Stimulated activated CD8-positive, alpha-beta memory T cell treated with anti-CD3 and anti-CD28 coated beads, Interleukin-4, amount 100 ng/mL, for 1 hour (primary cell): ENCODE measurements at places on chromosomes 2 and 18.

- no peak for DNase-seq
These were observed 53.6 kb upstream of the GRHL1 start for GRCh38 chr2:9897846-9898245.

DNA sequence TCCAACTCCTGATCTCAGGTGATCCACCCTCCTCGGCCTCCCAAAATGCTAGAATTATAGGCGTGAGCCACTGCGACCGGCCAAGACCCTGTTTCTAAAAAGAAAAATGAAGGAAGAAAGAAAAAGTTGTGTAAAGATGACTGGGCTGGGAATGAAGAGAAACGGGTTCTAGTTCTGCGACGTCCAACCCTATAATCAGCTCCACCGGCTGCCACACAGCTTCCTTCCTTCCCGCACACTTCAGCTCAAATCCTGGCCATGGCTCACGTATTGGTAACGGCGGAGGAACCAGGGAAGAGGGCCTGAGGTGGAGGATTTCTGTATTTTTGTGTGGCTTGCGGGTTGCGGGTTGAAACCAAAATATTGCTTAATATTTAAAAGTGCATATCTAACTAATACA, 88.1 kb downstream of the MYL12B start:
- DNase-seq: no peak

DNA sequence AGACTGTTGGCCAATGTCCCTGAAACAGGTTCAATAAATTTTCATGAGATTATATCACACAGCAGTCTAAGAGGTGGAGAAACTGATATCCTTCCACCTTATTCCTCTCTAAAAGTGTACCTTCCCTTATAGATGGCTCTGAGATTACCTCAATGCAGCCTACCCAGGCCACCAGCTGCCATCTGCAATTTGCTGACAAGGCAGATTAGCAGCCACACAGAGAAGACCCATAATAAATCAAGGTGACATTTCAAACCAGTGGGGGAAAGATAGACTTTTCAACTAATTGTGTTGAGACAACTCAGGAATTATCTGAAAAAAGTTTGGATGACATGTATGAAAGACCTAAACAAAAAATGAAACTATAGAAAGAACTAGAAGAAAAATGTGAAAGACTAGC, 43.2 kb downstream of the ZBTB7C start:
- no peak for DNase-seq

GRCh38 chr2:98374958-98375570, 28.8 kb downstream of the CNGA3 start:
- no peak for DNase-seq

DNA sequence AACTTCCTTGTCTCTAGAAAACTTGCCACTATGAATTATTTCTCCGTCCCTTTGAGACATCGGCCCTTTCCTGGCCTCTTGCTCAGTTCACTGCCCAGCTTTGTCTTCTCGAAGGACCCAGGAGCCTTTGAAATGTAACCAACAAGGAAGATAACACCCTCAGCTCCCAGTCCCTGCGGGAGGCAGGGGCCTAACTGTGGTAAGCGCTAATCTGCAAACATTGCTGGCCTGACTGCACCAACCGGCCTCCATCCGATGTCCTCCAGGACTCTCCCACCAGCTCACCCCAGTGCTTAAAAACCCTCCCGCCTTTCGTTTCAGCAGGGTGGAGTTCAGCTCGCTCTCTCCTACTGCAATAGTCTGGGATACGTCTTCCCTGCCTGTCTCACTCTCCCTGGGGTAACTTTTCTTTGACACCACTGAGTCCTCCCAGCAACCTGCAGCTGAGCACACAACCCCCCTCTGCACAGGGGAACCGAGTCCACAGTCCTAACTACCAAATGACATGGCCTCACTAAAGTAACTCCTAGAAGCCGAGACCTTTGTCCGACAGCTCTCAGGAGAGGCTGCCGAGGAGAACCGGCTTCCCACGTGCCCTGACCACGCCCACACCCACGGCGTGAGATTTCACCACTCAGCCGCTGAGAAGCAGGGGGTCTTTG, 76.1 kb downstream of the MBP start:
- DNase-seq: no peak

DNA sequence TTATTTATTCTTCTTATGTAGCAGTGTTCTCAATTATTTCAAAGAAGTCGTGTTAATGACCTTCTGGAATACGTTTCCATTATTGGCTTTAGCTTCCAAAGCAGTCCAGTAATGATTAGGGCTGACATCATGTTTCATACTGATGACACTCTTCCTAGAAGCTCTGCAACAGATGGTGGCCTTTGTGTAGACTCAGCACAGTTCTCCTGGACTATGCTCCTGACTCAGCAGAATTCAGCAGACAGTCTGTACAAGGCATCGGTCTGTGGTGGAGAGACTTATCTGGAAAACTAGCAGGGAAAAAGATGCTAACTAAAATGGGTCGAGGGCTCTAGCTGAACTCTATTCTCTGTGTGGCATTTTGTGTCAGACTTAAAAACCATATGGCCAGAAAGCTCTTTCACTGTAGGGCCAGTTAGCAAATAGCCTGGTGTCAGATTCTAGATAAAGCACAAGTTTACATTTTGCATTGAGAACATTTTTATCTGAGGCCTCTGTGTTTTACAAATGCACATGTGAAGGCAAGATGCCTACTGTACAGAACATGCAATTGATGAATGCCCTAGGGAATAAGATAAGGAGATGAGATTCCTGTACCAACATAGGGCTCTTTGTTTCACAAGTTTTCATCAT, 35.1 kb downstream of the GULP1 start:
- DNase-seq: no peak

DNA sequence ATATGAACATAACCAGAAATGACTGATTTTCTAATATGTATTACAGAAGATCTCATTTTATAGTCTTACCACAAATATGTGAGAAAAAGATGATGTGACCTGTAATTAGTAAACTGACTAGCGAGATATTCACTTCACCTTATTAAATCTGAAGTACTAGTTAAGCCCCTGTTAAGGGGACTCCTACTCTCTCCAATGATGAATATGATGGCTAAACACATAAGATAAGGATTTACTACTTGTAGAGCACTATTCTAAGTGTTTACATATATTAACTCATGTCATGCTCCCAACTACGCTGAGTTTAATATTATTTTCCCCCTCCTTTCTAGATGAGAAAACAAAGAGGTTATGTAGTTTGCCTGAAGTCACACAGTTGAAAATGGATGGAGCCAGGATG, 40.9 kb downstream of the SP3 start:
- no peak for DNase-seq

DNA sequence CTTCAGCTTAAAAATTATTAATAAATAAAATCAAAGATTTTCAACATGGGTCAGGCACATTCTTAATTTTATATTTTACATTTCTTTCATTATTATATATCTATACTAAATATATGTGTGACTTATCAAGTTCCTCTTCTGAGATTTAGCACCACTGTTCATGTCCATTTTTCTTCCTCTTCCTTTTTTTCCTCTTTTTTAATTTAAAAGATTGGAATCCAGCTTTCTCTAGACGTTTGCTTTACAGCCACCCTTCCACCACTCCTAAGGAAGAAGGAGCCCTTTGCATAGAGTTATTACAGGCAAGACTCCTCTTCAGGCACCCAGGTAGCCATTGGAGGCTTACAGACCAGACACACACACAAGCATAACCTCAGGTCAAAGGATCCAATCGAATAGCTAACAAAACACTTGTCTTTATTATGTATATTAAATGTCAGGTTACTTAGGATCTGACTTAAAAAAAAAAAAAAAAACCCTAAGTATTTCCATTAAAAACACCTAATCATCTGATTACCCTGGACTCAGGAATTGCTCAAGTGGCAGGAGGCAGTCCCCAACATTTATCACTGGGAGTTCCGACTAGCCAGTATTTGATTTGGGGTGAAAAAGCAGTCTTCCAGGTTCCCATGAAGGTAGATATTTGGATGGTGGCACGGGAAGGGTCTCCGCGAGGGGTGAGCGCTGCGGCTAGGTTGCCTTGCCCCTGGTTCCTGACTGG, 2.4 kb upstream of the ZEB2 start:
- DNase-seq: no peak

GRCh38 chr2:189504238-189504637, 63.0 kb downstream of the WDR75 start:
- DNase-seq: no peak

GRCh38 chr2:37766106-37766505, 94.7 kb upstream of the CDC42EP3 start:
- no peak for DNase-seq

DNA sequence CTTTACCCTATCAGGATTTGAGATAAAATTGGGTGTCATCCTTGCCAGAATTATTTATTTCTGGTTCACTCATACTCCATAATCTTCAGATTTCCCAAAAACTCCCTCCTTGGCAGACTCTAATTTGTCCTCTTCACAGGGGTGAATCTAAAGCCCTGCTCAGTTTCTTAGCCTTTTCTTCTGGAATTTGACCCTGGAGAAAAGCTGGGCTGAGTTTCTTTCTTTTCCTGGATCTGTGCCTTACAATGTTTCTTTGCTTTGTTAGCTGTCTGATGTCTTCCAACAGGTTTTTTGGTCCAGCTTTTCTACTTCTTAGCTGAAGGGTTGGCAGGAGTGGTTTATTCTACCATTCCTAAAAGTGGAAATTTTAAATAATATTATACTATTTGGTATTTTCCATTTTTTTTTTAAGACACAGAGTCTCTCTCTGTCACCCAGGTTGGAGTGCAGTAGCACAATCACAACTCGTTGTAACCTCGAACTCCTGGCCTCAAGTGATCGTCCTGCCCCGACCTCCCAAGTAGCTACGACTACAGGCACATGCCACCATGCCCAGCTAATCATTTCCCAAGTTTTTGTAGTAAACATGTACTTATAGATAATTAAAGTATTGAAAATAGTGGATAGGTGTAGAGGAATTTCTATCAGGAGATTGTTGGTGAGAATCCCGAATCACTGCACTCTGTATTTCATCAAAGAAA, 138.4 kb upstream of the TWIST2 start:
- no peak for DNase-seq

DNA sequence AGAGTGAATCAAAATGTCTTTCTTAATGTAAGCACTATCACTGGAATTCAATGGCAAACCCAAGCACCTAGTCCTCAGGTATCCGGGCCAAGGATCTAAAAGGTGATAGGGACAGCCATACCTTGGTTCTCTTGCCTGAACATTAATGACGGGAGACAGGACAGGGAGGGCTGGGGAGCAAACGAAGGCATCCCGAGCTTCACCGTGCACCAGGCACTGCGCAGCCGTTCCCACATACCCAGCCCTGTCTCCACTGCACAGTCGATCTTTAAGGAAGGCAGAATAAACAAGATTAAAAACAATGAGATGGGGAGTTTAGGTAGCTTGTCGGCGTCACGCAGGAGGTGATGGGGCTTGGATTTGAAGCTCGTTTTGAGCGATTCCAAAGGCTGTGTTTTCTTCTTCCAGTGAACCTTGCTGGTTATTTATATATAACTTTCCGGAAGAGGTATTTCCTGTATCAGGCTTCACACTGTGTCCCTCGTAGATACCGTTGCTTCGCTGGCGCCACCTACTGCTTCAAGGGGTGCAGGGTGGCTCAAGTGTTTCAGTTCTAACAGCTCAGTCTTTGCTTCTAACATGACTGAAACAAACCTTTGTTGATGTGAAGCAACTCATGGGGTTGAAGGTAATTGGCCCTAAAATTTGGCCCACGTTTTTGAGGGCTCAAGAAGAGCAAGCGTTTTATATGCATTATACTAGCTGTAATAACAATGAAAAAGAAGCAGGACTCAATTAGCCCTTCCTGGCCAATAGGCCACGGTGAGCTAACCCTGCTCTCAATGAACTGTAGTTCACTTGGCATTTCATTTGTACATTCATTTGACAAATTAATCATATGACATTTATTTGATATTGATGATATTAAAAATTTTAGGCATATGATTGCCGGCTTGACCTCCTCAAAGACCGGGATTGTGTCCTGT, 77.4 kb downstream of the DCDC2C start:
- DNase-seq: peak; percentile 9

GRCh38 chr2:100749771-100750542, 70.0 kb upstream of the NPAS2 start:
- no peak for DNase-seq

- no peak for DNase-seq
These were observed 437.2 kb upstream of the LYPD1 start for GRCh38 chr2:133107058-133107815.

DNA sequence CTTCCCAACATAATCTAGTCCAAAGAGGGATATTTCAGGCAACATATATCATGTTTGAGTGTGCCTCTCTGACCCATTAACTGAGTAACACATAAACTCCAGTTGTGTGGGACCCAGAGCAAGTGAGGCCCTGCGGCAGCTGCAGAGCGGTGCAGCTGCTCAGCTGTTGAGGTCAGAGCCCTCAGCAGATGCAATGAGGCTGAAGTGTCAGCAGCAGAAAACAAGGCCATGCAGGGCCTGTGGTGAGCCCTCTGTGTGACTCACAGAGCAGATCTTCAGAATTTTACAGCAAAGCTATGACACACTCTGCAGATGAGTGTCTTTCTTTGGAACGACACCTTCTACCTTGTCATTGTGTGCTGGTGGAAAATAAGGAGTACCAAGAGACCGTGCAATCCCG, 168.5 kb downstream of the CBLN2 start:
- no peak for DNase-seq

DNA sequence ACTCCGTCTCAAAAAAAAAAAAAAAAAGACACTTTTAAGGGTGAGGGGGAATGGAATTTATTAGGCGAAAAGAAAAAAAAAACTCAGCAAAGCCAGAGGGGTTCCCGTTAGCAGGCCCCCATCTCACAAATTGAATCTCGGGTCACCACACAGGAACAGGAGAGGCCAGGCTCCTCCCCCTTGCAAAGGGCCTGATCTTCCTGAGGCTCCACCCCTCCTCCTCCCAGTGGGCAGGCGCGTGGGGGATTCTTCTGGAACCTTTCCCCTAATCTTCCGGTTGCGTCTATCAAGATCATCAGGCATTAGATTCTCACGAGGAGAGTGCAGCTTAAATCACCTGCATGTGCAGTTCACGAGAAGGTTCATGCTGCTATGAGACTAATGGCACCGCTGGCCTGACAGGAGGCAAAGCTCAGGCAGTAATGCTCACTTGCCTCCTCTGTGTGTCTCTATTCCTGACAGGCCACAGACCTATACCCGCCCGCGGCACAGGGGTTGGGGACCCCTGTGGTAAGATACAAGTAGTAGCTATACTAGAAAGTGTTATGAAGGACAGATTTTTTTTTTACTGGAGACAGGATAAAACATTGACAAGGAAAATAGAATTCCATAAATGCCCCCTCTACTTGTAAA, 45.8 kb downstream of the TAF4B start:
- no peak for DNase-seq

- DNase-seq: no peak
These were observed 63.2 kb downstream of the SCG2 start for GRCh38 chr2:223538920-223539440.

- no peak for DNase-seq
These were observed 64.1 kb upstream of the CNGA3 start for GRCh38 chr2:98282109-98282508.

DNA sequence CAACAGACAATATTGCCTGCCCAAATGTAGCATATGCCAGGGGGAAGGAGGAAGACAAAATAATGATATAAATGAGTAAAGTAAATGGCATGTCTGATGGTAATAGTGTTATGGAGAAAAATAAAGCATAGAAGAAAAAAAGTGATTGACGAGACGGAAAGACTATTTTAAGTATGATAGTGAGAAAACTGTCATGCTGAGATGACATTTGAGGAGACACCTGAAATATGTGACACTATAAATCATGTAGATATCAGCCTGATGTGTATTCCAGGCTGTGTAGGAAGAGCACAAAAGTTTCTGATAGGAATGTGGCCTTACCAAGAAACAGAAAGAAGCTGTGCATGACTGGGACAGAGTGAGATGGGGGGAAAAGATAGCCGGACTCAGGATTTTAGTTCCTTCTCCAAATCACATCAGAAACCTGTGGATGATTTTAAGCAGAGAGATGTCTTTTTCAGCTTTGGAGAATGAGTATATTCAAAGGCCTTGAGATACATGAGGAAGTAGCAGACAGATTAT, 387.3 kb upstream of the SYT4 start:
- no peak for DNase-seq
